CD8-positive, alpha-beta memory T cell (primary cell): ENCODE measurements at places on chromosomes 7 and 10. TPM values are rescaled to one million over a fixed set of nuclear protein-coding genes. Genes with fewer than 3 reads are reported as not detected.

IGF2BP3 gene
- total RNA-seq = 0.04 TPM

CRPPA gene
- total RNA-seq = 1.8 TPM

TMEM140 gene
- total RNA-seq = 6.6 TPM

- H3K27ac ChIP-seq = no peak overlapping the region
- no peak for DNase-seq
- H3K27me3 ChIP-seq = no peaks in the 10 kb centered on the region
- no peak overlapping the region for H3K4me3 ChIP-seq
- no peaks in the 10 kb centered on the region for H3K4me1 ChIP-seq
Observed at GRCh38 chr10:47094636-47095035, 183.4 kb downstream of the PTPN20 start.

DNA sequence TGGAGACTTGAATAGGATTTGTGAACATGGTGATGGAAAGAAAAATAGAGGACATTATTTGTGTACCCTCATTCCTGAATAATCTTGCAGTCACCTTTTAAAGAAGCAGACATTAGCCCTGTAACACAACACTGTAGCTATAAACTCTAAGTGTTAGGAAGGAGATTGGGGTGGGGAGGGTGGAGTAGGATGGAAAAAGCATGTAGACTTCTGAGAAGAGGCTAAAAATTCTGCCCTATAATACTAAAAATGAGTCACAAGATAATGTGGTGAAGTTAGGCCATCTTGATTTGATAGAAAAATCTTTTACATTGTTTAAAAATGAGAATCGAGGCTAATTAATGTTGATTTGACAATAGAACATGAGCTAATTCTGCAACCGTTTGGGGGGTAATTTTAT lies 128.8 kb downstream of the LCOR start:
- no peak overlapping the region for H3K4me3 ChIP-seq
- no peak for DNase-seq
- peaks cover 4% of the 10 kb centered on the region for H3K36me3 ChIP-seq
- H3K4me1 ChIP-seq = no peaks in the 10 kb centered on the region

DNA sequence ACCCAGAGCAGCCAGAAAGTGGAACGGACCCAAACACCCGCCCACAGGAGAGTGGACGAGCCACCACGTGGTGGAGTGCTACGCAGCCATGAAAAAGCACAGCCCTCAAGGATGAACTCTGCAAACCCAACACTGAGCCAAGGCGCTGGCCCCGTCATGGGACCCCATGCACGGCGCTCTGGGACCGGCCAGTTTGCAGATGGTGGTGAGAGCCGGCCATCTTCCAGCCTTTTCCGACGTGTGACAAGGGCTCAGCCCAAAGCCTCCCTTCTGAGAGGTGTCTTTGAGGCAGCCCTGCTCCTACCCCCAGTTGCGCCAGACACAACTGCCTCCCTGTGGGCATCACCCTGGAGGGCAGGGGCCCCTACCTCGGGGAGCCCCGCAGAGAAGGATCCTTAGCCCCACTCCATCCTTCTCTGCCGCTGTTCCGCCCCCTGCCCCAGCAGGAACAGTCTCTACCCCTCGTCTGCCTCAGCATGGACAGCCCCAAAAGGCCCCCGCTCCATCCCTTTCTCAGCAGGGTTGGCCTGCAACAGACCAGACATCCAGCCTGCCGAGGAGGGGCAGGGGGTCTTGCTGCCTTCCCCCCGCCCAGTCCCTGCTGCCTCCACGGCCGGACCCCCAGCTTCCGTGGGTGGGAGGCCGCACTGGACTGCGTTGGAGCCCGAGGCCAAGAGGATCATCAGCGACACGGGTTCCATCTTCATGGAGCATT lies 75.7 kb downstream of the MICALL2 start:
- no peaks in the 10 kb centered on the region for H3K36me3 ChIP-seq
- H3K4me3 ChIP-seq = no peak overlapping the region
- H3K27me3 ChIP-seq = peaks cover 5% of the 10 kb centered on the region
- DNase-seq = no peak
- H3K4me1 ChIP-seq = no peaks in the 10 kb centered on the region

DNA sequence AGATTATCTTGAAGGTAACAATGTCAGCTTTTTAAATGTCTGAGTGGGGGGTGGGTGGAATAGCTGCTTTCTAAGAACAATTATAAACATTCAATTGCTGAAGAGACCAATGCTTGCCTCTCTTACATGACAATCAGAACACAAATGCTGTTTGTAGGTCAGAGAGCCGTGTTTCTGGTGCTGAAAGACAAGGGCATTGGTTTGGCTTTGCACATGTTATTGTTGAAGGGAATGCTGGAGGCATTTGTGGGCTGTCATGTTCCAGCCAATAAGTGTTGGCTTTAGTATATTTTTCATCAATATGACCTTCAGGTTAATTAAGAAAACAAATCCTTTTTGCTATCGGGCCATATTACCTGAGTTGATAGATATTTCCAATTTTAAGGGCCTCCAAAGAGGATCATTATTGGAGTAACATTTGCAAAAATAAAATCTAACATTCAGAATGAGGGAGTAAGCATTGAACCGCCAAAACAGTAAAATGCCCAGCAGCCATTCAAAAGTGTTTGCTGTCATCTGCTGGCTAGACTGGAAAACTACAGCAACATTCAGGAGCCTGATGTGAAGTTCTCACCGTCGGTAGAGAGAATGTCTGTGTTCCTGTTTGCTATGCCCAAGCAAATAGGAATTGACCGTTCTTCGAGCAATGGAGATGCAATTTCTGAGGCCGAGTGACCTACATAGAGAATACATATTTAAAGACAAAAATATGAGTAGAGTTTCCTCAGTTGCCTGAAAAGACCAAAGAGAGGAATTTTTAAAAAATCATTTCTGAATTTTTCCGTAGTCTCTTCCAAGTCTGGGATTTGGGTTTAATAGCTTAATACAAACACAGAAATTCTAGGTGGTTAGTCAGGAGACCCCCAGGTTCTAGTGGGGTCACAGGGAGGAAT lies 118.9 kb downstream of the APBB1IP start:
- H3K27me3 ChIP-seq = no peaks in the 10 kb centered on the region
- peaks cover 34% of the 10 kb centered on the region for H3K36me3 ChIP-seq
- no peaks in the 10 kb centered on the region for H3K4me1 ChIP-seq
- peak; percentile 48 for DNase-seq

- H3K4me3 ChIP-seq = no peak overlapping the region
- no peaks in the 10 kb centered on the region for H3K36me3 ChIP-seq
- no peaks in the 10 kb centered on the region for H3K27me3 ChIP-seq
- H3K27ac ChIP-seq = no peak overlapping the region
- peaks cover 7% of the 10 kb centered on the region for H3K4me1 ChIP-seq
Observed at GRCh38 chr10:124911124-124912067, 30.5 kb upstream of the ZRANB1 start.

DNA sequence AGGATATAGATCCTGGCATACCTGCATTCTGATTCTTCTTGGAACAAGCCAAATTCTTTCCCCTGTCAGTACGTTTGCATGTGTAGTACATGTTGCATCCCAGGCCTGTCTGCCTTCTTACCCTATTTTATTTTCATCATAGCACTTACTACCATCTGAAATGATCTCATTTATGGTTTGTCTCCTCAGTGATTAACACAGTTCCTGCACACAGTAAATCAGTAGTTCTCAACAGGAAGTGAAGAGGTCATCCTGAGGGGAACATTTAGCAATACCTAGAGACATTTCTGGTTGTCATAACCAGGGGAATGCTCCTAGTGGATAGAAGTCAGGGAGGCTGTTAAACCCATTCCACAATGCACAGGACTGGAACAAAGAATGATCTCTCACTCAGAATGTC lies 38.2 kb upstream of the SLC26A4 start:
- no peak overlapping the region for H3K4me3 ChIP-seq
- H3K4me1 ChIP-seq = no peaks in the 10 kb centered on the region
- no peaks in the 10 kb centered on the region for H3K36me3 ChIP-seq
- no peak for DNase-seq

DNA sequence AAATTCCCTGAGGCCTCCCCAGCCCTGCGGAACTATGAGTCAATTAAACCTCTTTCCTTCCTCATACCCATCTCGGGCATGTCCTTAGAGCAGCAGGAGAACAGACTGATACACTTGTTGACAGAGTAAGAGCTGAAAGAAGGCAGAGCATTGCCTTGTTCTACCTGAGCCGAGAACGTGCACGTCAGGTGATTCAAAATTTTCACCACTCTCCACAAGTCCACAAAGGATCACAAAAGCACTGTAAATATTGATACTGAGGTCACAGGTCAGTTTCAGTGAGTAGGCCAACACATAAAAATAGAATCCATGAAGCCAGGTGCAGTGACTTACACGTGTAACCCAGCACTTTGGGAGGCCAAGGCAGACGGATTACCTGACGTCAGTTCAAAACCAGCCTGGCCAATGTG lies 27.8 kb downstream of the DCLRE1C start:
- peaks cover 46% of the 10 kb centered on the region for H3K36me3 ChIP-seq
- DNase-seq = no peak
- no peak overlapping the region for H3K4me3 ChIP-seq

DNA sequence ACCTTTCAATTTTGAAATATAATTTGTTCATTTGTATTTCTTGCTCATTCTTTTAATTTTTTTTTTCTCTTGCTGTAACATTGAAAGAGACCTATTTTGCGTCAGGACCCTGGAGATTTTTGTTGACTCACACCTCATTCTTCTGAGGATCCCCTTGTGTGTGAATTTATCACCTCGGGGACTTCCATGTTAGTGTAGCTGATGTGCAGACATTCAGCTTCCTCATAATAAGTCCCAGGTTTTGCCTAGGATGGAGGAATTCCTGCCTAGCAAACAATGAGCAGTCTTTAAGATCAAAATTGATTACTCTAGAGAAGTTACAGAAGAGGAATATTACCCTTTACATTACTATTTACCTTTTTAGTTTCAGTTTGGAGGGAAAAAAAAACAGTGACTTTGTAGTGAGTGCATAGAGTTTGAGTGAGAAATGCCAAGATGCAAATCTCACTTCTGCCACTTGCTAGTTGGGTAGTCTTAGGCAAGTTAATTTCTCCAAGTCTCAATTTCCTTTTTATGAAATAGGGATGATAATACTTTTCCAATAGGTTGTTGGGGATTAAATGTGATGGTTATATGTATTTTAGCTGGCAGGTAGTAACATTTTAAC lies 14.3 kb downstream of the TES start:
- no peaks in the 10 kb centered on the region for H3K36me3 ChIP-seq
- H3K27me3 ChIP-seq = no peaks in the 10 kb centered on the region
- H3K4me3 ChIP-seq = peak overlapping the region; percentile 14
- no peak overlapping the region for H3K27ac ChIP-seq

DNA sequence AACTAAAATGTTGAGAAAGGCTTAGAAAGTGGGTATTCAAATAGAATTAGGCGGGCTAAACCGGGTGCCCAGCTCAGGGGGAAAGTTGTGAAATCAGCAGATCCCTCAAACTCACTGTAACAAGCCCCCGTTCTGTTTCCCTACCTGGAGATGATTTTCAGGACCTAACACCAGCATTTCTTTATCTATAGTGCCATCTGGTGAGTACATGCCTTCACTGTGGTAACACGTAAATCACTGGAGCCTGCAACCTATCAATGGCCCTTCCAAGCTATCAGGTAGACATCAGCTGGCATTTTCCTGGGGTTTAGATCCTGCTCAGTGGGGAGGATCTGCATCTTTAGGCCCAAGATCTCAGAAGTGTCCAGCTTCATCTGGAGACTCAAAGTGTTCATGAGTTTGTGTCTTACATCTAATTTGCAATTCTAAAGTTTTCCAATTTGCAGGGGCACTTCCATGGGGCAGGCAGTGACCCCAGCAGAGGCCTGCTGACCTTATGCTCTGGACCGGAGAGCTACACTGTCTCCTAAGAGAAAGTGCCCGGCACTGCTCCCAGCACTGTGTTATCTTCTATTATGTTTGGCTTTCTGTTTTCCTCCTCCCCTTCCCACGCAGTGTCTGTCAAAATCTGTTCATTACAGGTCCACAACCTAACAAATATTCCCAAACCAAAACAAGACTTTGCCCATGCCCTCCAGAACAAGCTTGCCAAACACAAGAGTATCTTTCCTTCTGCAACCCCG lies 132.5 kb downstream of the LSM5 start:
- no peak for DNase-seq
- H3K27ac ChIP-seq = no peak overlapping the region
- H3K27me3 ChIP-seq = no peaks in the 10 kb centered on the region
- H3K4me3 ChIP-seq = no peak overlapping the region
- no peaks in the 10 kb centered on the region for H3K4me1 ChIP-seq

- H3K27ac ChIP-seq = no peak overlapping the region
- H3K4me1 ChIP-seq = no peaks in the 10 kb centered on the region
- no peaks in the 10 kb centered on the region for H3K27me3 ChIP-seq
- DNase-seq = no peak
- H3K4me3 ChIP-seq = no peak overlapping the region
Observed at GRCh38 chr10:114869520-114869892, 47.9 kb downstream of the FHIP2A start.

- peak overlapping the region; percentile 79 for H3K27ac ChIP-seq
- peaks cover 10% of the 10 kb centered on the region for H3K36me3 ChIP-seq
- peaks cover 44% of the 10 kb centered on the region for H3K4me1 ChIP-seq
- DNase-seq = no peak
Observed at GRCh38 chr7:150715738-150716137, 675 bp upstream of the GIMAP1 start.

- H3K4me3 ChIP-seq = no peak overlapping the region
- no peak overlapping the region for H3K27ac ChIP-seq
- H3K4me1 ChIP-seq = peaks cover 35% of the 10 kb centered on the region
- H3K36me3 ChIP-seq = no peaks in the 10 kb centered on the region
- no peak for DNase-seq
Observed at GRCh38 chr7:2034291-2035201, 198.2 kb downstream of the MAD1L1 start.
